ENCODE measurements at places on chromosomes 3 and 15.

GRCh38 chr15:43253431-43254403 lies 13.0 kb downstream of the TGM5 start:
- DNase-seq, result peak; percentile 42

- DNase-seq, result no peak
Observed at GRCh38 chr15:39692356-39693327, 90.0 kb downstream of the FSIP1 start.

- no peak for DNase-seq
Observed at GRCh38 chr3:146896711-146897110, 291.6 kb upstream of the PLSCR5 start.

DNA sequence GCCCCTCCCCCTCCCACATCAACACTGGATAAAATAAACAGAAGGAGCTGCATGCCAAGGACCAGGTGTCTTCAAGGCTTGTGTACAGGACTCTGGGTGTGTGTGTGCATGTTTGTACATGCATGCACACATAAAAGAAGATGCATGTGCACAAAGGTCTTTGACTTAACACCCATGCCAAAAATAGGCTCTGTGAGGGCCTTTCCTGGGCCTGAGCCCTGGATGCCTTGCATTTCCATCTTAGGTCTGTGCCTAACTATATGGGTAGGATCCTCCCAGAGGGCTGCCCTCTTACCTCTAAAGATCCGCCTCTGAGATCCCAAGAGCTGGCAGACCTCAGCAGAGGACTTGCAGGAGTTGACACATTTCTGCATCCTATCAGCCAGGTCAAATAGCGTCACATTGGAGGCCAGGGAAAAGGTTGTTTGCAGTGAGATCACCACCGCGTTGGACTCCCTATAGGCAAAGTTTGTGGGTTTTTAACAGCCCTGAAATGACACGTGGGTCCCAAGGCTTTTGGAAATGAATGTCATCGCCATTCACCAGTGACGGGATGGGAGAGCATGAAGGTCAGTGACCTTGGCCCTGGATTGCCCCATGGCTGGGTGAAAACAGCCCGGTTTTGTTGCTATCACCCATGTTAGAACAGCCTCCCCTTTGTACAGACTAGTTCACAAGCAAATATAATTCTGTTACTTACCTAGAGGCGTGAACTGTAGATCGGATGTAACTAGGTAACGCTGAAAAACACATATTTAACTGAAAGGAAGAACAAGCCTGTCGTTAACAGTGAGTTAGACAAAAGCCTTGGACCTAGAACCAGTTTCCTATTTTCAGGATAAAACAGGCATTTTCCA lies 54.0 kb downstream of the HEG1 start:
- peak; percentile 28 for DNase-seq

GRCh38 chr3:133393204-133393603 lies 6.7 kb upstream of the BFSP2 start:
- peak; percentile 67 for DNase-seq

- DNase-seq, result no peak
Observed at GRCh38 chr3:18531662-18532061, 106.5 kb upstream of the SATB1 start.

- DNase-seq, result no peak
Observed at GRCh38 chr3:15667484-15667883, 65.9 kb downstream of the BTD start.

DNA sequence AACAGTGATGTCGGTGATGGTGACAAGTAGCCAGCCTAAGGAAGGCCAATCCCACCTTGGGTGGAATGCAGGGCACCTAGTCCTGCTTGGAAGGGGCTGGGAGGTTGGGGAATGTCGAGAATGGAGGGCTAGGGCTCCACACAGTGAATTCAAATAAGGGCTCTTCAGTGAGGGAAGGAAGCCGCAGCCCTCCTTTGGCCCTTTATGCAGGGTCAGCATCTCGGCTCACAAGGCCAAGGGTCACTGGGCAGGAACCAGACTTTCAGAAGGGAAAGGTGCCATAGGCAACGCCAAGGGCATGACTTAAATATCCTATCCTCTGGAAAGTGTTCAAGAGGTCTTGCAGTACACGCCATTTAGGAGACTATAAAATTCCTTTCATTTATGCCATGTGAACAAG lies 56.9 kb downstream of the CLEC3B start:
- no peak for DNase-seq

DNA sequence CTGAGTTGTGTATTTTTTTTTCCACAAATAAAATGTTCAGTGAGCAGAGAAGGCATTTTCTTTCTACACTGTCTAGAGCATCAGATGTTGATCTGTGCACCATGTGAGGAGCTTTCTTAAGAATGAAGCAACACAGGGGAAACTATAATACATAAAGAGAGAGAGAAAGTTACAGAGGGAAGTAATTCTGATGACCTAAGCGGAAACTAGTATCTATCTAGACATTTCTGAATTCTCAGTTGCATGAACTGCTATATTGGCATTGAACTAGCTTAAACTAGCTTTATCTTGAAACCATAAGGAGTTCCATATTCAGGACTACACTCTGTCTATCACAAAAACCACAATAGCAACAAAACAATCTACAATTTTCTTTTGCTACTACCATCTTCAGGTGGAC lies 822.4 kb downstream of the VGLL3 start:
- DNase-seq, result no peak

DNA sequence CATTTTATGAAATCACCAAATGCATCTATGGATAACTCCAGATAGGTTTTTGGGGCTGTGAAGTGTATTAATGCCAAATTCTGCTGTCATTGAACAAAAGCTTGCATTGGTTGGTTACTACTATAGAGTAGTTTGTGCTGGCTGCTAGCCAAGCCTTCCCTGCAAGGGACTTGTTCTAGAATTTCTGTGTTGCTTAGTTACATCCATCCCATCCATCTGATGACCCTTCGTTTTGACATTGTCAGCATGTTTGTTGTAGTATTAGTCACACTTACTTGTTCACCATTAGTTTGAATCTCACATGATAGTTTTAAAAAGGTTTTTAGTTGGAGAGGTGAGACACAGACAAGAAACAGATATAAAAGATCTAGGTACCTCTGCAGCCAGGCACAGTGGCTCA lies 7.0 kb upstream of the NIPA2 start:
- DNase-seq, result no peak

DNA sequence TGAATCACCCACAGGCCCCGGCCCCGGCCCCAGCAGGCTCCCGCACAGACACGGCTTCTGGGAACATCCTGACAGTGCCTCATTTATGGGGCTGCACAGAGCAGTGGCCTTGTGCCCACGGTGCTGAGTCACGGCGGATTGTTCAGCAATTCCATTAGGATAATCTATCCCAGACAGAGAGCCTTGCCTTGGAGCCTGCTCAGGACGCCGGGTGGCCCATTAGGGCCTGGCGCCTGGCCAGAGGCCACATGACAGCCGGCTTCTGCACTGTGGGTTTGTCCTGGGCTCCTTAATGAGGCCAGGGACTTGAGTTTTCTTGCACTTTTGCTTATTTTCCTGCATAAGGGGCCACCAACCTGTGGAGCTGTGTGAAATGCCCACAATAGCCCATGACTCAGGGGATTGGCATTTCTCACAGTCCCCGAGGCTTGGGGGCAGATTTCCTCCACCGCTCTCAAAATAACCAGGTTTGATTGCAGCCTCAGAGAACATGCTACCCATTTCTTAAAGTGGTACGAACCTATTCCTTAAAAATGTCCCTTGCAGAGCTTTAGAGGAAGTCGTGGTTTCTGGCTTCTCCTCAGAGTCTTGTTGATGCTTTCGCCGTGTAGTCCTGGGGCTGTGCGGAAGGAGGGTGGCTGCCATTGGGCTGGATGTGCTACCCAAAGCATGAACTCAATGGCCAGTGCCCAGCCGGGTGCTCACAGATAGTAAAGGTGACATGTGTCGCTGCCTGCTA lies 19.0 kb downstream of the SYNM start:
- DNase-seq, result peak; percentile 99

DNA sequence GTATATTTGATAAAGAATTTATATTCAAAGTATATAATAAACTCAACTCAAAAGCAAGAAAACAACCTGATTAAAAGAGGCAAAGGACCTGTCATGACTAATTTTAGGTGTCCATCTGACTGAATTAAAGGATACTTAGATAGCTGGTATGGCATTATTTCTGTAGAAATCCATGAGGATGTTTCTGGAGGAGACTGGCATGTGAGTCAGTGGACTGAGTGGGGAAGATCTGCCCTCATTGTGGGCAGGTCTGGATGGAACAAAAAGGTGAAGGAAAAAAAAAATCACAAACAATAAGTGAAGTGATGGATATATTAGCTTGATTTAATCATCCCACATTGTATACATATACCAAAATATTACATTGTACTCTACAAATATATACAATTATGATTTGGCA lies 16.6 kb downstream of the ANKRD28 start:
- DNase-seq, result no peak

DNA sequence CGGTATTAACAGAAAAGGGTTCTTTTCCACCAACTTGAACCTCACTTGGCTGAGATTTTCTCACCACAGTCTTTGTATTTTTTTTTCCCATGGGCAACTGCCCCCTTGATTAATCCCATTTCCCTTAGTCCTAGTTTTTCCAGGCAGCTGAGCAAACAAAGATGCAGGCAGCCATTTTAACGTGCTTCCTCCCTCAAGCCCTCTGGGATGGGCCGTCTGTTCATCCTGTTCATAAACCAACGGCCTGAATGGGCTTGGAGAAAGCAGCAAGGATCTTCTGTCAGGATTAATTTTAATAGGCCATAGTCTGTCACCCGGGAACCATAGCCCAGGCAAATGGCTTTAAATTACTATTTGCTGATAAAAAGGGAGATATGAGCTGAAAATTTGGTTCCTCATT lies 10.4 kb upstream of the POLR2M start:
- no peak for DNase-seq

DNA sequence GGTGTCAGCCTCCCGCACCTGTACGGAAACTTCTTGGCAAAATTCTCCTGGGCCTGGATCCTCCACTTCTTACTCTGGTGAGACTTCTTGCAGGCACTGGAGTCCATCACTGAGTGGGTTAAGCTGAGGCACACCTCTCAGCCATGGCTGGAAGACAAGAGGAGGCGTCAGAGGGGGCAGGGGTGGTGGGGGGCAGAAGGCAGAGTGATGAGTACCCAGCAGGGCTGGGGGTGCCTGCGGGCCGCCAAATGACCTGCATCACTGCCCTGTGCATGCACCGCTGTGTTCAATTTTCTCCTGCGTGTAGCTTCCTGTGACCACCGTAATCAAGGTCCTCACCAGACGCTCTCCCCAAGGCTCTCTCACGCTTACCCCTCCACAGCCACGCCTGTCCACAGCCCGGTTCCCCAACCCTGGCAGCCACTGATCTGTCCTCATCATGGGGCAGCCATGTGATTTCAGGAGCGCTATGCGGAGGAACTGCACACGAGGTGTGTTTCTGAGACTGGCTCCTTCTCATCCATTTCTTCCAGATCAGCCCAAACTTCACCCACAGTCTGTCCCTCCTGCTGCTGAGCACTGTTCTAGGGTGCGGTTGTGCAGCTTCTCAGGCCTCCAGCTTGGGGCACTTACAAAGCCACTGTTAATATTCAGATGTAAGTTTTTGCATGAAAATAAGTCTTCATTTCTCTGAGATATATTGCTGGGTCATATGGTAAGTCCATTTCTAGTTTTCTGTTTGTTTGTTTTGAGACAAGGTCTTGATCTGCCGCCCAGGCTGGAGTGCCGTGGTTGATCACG lies 5.2 kb downstream of the C3orf22 start:
- peak; percentile 43 for DNase-seq

DNA sequence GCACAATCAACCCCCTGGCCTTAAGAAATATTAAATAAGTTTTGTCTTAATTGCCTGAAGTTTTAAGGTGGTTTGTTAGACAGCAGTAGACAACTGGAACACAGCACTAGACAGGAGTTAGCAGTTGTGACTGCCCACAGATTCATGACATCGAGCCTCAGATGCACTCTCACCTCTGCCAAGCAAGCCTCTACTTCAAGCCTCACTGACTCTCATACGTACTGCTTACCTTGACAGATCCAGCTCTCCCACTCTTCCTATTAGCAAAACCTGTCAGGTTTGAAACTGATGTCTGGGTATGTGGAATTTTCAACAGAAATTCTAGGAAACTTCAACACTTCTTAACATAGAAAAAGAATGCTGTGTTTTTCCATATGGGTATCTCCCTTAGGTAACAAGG lies 382.9 kb upstream of the DPH6 start:
- no peak for DNase-seq

GRCh38 chr15:49610157-49610918 lies 10.3 kb downstream of the FAM227B start:
- no peak for DNase-seq

- DNase-seq, result peak; percentile 85
Observed at GRCh38 chr3:98732286-98733052, 30.7 kb upstream of the ST3GAL6 start.

- DNase-seq, result no peak
Observed at GRCh38 chr15:48930735-48931134, 33.0 kb downstream of the SHC4 start.

- DNase-seq, result no peak
Observed at GRCh38 chr3:12388185-12388584, 96.1 kb upstream of the TSEN2 start.

DNA sequence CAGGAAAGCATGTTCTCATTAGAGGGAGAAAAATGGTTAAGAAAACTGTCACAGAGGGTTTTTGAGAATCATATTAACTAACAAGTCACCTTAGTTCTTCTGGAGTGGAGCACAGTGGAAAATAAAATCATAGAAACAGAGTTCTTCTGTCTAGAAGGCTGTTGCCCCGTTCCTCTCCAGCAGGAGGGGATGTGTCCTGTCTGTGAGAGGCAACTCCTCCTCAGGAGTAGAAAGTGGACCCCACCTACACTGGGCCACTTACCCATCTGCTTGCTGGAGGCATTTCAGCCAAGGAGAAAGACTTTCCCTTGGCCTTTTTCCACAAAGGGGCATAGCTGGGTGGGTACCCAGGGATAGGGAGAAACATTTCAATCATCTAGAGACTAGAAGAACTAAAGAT lies 106.6 kb downstream of the SSR3 start:
- peak; percentile 73 for DNase-seq

GRCh38 chr3:80767604-80768003 lies 993.8 kb downstream of the GBE1 start:
- no peak for DNase-seq

DNA sequence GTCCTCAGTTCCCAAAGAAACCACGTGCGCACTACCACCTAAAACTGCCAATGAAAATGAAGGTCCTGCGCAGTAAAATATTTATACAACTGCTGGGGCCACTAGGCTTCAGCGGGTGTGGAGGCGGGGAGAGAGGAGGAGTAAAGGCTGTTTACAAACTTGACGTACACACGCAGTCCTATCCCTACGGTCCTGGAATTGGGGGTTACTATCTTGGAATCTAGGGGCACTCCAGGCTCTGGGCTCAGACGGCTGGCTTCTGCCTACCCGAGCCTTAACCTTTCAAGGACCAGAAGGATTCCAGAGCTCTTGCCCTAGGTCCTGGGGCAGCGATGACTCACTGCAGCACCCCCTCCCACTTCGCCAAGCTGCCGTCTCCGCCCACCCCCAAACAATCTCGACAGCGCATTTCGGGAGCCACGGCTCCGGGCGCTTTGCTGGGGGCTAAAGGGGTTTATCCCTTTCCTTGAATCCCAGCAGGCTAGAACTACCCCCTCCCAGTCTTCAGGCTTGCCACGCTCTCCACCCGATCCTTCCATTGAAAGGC lies 3.0 kb downstream of the ADAMTS9 start:
- DNase-seq, result peak; percentile 91
